ENCODE measurements at places on chromosomes 3 and 15.

DNA sequence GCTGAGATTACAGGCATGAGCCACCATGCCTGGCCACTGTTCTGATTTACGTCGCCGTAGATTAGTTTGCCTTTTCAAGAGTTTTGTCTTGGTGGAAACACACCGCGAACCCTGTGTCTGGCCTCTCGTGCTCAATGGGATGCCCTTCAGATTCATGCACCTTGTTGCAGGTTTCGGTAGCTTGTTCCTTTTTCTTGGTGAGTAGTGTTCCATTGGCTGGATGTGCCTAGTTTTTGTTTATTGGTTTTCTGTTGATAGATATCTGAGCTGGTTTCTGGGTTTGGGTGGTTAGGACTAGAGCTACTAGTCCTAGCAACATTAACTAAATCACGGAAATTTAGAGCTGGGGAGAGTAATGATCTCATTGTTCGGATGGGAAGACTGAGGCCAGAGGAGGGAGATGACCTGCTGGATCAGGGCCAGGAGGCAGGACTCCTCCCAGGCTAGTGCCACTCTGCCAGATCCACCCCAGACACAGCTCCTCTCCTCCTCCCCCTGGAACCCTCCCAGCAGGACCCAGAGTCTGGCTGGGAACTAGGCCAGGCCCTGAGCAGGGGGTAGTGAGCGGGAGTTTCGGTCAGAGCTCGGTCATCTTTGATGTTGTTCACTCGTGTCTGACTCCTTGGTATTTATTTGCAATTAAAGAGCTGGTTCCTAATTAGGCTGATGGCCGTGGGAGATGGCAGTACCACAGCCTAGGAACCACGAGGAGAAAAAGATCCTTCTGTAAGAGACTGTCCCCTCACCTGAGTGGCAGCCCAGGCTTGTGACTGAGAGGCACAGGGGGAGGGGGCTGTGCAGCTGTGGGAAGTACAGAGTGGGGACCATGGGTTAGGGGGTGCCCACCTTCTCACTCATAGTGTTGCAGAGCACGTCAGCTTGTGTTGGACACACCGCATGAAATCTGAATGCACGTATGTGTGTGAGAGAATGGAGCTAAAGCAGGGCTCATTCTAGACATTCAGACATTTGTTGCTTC, 73.4 kb downstream of the SMAD6 start:
- no peak for DNase-seq

DNA sequence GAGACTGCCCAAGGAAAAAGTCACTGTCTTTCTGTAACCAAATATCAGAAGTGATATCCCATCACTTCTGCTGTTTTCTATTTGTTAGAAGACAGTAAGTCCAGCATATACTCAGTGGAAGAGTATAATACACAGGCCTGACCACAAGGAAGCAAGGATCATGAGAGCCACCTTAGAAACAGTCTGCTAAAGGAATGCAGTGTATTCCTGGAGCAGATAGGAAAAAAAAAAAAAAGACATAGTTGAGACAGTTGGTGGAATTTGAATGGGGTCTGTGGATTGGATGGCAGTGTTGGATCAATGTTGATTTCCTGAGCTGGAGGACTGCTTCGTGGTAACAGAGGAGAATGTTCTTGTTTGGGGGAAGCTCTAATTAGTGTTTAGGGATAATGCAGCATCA, 26.5 kb upstream of the FBXL2 start:
- no peak for DNase-seq

DNA sequence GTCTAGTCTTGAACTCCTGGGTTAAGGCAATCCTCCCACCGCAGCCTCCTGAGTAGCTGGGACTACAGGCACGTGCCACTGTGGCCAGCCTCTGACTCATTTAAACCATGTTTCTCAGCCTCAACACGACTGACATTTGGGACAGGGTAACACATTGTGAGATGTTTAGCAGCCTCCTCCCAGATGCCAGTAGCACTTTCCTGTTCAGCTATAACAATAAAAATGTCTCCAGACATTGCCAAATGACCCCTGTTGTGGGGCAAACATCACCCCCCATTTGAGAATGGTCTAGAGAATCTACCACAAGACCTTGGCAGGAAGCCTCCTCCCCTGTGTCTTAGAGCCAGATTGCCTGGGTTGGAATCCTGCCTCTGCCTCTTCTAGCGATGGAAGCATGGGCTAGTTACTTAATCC, 8.4 kb downstream of the TMEM40 start:
- peak; percentile 59 for DNase-seq

DNA sequence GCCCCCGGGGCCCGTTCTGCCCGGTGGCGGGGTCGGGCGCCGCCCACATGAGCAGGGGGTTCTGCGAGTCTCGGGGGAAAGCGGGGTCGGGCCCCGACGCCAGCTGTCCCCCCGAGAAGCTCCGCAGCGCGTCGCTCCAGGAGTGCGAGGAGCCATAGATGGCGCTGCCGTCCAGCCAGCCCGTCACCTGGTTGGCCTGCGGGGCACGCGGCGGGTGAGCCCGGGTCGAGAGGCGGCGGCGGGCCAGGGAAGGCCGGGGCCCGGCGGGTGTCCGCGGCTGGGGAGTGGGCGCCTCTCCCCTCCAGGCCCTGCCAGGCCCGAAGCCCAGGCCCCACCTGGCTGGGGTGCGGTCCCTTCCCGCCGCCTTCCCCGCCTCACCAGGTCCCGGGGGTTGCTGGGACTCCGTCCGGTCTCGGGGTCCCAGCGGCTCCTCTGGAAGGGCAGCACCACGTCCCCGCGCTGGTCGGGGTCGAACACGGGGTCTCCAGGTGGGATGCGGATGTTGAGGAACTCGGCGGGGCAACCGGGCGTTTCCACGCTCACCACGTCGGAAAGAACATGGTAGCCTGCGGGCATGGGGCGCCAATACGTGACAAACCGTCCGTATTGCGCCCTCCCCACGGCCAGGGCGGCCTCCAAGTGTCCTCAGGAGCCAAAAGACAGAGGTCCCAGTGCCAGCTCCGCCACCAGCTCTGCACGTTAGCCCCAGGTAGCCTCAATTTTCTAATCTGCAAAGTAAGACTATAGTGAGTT, 2.4 kb downstream of the DUOX2 start:
- no peak for DNase-seq

DNA sequence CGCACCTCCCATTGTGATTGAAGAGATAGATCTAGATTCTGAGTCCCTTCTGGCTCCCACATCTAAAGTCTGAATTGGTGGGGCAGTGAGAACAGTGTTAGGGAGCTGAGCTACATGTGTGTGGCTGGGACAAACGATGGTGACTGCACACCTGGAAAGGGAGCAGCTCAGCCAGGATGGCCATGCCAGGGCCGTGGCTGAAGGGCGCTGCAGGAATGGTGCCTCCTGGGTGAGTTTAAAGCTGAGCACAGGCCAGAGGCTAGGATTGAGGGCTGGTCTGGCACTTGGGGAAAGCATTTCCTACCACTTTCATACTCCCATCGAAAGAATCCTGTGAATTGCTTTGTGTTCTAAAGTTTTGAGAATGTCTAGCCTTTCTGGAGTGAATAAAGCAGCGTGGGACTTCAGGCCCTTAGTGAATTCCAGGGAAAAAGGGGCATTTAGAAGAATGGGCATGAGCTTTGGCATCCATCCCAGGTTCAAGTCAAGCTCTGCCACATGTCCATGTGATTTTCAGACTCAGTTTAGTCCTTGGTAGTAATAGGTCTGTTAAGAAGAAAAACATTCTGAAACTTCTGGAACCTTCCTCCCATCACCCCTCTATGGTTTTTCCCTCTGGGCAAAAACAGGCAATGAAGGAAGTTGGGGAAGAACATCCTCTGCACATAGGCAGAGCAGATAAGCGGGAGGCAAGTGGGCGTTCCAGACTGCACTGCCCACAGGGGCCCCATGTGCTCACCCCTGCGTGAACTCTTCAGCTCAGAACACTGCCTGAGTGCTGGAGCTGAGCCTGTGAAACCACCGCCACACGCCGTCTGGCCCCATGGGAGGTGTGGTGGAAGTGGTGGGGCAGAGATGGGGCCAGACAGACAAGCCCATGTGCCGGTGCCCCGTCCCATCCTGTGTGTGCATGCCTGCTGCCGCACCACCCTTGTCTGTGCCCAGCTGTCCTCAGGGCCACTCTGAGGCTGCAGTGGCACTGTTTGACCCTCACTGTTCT, 12.9 kb upstream of the CPNE9 start:
- DNase-seq = no peak

DNA sequence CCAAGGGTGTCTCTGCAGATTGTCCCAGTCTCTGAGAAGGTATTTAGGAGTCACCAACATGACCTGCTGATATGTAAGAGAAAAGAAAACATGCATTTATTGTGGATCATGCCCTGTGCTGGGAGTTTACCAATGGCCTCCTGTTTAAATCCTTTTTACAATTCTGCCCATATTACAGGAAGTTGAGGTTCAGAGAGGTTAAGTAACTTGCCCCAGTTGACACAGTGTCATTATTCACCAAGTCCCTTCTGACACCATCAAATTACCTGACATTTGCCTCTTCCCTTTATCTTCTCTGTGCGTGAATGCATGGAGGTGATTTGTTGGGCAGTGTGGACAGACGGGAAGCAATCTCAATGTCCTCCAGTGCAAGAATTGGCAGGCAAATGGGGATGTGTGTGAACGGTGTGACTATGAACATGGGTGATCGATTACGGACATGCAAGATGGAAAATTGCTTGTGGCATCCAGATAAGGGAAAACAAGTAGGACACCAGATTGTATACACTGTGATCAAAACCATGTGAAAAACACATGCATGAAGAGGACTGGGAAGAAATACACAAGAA, 27.3 kb downstream of the ZNF710 start:
- DNase-seq = no peak

DNA sequence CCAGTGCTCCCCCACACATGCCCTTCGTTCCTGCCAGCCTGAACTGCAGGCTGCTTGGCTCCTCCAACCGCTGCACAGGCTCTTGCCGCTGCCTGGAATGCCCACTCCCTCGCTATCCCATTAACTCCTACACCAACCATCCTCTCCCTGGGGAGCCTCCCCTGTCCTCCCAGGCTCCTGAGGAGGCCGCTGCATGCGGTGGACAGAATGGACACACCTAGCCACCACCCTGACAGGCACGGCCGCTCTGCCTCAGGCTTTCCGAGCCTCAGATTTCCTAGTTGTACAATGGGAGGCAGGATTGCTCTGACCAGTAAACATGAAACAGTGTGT, 2.3 kb downstream of the PLXNB1 start:
- no peak for DNase-seq

DNA sequence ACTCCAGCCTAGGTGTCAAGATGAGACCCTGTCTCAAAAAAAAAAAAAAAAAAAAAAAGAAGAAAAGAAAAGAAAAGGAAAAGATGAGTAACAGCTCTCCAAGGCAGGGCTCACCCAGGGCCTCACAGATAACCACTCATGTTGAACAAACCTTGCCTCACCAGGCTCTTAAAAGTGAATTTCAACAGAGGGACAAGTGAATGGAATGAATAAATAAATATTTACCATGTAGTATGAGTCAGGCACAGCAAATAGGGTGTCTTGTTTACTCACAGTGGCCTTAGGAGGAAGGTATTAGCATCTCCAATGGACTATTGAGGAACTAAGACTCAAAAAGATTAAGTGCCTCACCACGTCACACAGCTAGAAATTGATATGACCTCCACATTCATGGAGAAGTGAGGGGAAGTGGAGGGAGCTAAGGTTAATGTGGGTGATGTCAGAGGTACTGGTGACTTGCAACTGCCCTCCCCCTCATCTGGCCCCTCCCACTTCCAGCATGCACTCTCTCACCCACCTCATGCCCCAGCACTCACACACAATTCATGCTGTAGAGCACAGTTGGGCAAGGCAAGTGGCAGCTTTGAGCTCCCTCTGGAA, 255.5 kb downstream of the UACA start:
- DNase-seq = no peak

GRCh38 chr3:11509173-11510000, 134.3 kb downstream of the VGLL4 start:
- no peak for DNase-seq

- no peak for DNase-seq
Observed at GRCh38 chr3:128804811-128805155, 74.6 kb upstream of the ACAD9 start.

DNA sequence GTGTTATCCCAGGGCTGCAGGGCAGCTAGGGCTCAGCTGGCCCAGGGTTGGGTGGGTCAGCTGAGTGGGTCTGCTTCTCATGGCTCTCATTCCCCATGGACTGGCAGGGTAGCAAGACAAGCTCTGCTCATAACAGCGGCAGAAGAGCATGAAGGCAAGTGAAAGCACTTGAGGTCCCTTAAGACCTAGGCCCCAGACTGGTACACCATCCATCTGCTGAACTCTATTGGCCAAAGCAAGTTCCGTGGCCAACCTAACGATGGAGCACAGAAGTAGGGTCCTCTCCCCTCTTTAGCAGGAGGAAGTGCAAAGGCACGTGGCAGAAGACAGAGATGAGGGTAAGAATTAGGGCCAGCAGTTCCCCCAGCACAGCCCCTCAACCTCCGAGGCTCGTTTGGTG, 174.3 kb upstream of the TOPAZ1 start:
- no peak for DNase-seq

GRCh38 chr3:36954452-36955134, 9.7 kb upstream of the TRANK1 start:
- DNase-seq = no peak

- no peak for DNase-seq
Observed at GRCh38 chr3:141414800-141415462, 46.6 kb downstream of the ZBTB38 start.

GRCh38 chr3:111882194-111882593, 23.1 kb downstream of the PHLDB2 start:
- DNase-seq = no peak

DNA sequence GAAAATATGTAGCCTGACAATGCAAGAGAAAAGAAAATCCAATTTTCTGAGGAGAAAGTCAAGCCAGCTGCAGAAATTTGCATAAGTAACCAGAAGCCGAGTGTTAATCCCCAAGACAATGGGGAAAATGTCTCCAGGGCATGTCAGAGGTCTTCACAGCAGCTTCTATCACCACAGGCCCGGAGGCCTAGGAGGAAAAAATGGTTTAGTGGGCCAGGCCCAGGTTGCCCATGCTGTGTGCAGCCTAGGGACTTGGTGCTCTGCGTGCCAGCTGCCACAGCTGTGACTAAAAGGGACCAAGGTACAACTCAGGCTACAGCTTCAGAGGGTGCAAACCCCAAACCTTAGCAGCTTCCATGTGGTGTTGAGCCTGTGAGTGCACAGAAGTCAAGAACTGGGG, 201.2 kb upstream of the SOX2 start:
- no peak for DNase-seq

- no peak for DNase-seq
Observed at GRCh38 chr3:43287500-43287873, 1.1 kb downstream of the SNRK start.

DNA sequence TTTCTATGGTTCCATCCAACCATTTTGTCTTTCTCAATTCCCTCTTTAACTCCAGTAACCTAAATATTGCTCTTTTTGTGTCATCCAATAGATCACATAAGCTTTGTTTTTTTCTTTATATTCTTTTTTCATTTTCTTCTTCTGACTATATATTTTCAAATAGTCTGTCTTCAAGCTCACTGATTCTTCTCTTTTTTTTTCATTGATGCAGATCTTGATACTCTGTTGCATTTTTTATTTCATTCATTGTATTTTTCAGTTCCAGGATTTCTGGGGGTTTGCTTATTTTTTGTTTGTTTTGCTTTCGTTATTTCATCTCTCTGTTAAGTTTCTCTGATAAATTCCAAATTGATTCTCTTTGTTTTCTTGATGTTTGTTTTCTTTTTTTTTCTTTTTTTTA, 36.2 kb downstream of the CLDN1 start:
- no peak for DNase-seq

GRCh38 chr15:61640756-61641155, 411.7 kb upstream of the RORA start:
- DNase-seq = no peak

GRCh38 chr3:126197854-126198584, 17.6 kb upstream of the ALDH1L1 start:
- DNase-seq = no peak

GRCh38 chr15:35477312-35478262, 68.4 kb downstream of the DPH6 start:
- no peak for DNase-seq

GRCh38 chr15:69454953-69455352, 2.3 kb downstream of the RPLP1 start:
- DNase-seq = no peak
